CD4-positive, alpha-beta memory T cell (primary cell): ENCODE measurements at places on chromosomes 3 and 15.

- DNase-seq: no peak
Observed at GRCh38 chr15:67433495-67434099, 87.3 kb upstream of the C15orf61 start.

- DNase-seq: no peak
Observed at GRCh38 chr3:193553586-193553985, 1.1 kb downstream of the ATP13A4 start.

DNA sequence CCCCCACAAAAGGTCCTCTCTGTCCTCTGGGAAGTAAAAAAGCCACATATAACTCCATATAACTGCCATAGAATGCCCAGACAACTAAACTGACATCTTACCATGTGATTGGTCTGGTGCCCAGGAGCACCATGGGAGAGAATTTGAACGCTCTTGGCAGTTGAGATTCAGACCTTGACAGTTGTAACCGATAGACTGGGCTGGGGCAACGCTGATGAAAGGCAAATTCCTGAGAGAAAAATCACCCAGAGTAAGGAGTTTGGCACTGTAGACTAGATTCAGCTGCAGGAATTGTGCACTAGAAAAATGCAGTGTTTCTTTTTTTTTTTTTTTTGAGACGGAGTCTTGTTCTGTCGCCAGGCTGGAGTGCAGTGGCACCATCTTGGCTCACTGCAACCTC lies 240.5 kb downstream of the SOX2 start:
- DNase-seq: no peak

GRCh38 chr15:46326173-46326572 lies 691.3 kb downstream of the SQOR start:
- no peak for DNase-seq

GRCh38 chr15:99109555-99110021 lies 4.7 kb downstream of the SYNM start:
- DNase-seq: no peak

DNA sequence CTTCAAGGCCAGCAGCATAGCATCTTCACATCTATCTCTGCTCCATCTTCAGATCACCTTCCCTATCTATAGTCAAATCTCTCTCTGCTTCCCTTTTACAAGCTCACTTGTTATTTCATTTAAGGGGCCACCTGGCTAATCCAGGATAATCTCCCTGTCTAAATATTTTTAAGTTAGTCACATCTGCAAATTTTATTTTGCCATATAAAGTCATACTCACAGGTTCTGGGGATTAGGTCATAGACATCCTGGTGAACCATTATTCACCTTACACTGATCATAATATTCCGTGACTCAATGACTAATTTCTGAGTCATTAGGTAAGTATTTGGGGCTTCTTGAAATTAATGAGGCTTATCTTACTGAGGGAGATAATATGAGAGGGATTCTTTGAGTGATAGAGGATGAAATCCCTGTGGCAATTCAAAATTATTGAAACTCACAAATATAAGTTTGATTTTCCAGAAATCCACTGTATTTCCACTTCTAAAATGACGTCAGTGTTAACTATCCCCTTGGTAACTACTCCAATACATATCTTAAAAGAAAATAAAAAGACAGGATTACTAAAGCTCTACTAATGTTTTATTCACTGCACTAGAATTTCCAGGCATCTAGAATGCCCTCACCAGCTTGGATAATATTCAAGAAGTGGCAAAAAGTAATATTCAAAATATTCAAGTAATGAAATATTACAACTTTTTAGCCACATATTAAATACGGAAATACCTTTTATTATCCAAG lies 93.7 kb upstream of the RBMS3 start:
- no peak for DNase-seq
